Hypothalamus (tissue), 51 donors: ENCODE measurements at places on chromosomes 2 and 18.

DNA sequence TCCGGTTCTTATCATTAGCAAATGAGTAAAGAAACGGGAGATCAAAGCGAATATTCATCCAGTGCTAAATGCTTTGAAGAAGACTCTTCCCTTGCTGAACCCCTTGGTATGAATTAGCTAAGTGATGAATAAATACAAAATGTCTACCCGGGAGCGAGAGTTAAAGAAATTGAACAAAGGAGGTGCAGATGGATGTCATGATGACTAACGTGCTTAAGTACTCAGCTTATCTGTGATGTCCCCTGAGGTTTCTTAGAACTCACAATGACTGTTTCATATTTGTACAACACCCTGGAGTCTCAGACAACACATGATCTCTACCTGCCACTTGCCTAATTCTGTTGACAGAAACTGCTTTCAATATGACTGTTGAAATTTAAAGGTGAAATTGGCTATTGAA lies 148.5 kb downstream of the TMEM200C start:
- DNase-seq = no peak

- no peak for DNase-seq
These were observed 69.1 kb downstream of the ACKR3 start for GRCh38 chr2:236638707-236639106.

GRCh38 chr18:48835119-48835518 lies 115.6 kb downstream of the SMAD7 start:
- no peak for DNase-seq

GRCh38 chr18:63070767-63071502 lies 248.6 kb downstream of the BCL2 start:
- DNase-seq = no peak

DNA sequence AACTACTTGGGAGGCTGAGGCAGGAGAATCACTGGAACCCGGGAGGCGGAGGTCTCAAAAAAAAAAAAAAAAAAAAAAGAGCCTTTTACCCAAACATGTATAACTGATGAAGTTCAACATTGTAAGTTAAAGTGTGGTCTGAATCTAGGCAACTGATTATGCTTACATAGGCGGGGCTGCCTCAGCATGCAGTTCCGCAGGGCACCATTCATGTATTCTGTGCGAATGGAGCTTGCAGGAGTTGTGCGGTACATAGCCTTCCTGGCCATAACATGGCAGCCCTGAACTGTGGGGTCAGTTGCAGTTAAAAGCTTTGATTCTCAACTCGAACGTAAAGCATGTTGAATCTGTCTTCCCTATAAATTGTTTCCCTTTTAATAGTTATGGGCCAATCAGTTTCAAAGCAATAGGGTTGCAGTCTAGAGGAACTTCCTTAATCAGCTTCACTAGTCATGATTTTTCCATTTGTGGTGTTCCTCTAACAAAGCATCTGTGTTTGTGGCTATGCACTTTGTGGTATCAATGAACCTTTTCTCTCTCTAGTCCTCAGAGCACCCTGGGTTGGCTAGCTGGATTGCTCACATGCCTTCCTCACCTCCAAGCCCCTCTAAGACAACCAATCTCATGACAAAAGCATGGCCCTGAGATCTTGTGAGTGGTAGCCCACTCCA lies 30.6 kb upstream of the CEP68 start:
- no peak for DNase-seq

GRCh38 chr18:79558196-79558932 lies 121.2 kb upstream of the CTDP1 start:
- no peak for DNase-seq
